ENCODE measurements at places on chromosomes 1 and 21.

DNA sequence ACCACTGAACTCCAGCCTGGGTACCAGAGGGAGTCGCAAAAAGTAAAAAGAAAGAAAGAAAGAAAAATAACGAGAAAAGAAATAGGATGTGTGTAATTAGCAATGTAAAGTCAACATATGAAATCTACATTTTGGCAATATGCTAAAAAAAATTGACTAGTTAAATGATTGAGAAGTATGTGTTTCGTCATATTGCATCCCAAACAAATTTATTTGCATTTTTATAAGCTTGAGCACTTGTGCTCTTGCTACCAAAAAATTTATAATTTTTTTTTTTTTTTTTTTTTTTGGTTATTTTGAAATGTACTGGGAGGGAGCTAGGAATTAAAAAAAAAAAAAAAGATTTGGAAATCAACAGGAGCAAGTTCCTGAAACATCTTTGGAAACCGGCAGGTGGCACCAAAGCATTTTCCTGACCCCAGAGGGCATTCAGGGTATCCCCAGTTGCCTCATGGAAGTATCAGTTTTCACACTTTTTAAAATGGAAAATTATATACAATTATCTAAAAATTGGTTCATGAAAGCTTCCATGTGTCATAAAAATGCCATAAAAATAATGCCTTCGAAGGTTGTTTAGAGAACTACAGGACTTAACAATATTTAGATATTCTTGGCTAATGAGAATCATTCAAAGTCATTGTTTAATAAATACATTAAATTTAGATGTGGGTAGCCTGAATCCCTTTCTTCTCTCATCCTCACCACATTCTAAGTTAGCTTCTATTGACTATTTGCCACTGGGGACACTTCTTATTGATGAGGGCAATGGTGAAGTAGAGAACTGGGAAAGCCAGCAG lies 4.8 kb upstream of the HEATR1 start:
- DNase-seq: peak; percentile 51

GRCh38 chr1:117093091-117093534 lies 28.4 kb downstream of the TRIM45 start:
- no peak for DNase-seq

DNA sequence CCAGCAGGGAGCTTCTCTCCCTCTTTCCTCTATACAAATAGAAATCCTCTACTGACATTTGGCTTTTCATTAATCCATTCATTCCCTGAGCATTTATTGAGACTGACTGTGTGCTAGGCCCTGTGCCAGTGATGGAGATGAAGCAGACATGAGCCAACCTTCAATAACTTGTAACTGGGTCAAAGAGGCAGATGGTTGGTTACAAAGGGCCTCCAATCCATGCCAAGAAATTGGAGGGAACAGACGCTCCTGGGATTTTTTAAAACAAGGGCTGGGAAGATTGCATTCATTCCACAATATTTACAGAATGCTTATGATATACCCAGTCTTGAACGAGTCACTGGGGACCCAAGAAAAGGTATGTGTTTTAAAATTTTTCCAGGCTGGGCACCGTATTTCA lies 6.2 kb downstream of the HPCAL4 start:
- no peak for DNase-seq

- no peak for DNase-seq
Measured at GRCh38 chr1:177629526-177629925, 340.3 kb downstream of the SEC16B start.

- no peak for DNase-seq
Measured at GRCh38 chr1:237108297-237109040, 66.5 kb downstream of the RYR2 start.

- no peak for DNase-seq
Measured at GRCh38 chr1:11653101-11653860, 948 bp downstream of the FBXO2 start.

- no peak for DNase-seq
Measured at GRCh38 chr1:86527306-86527705, 19.6 kb upstream of the CLCA4 start.

Data from DND-41 (cell line).